Amniotic stem cell (primary cell): ENCODE measurements at places on chromosomes 3 and 15.

GRCh38 chr15:66886686-66887273, 178.6 kb upstream of the SMAD3 start:
- no peak for DNase-seq

DNA sequence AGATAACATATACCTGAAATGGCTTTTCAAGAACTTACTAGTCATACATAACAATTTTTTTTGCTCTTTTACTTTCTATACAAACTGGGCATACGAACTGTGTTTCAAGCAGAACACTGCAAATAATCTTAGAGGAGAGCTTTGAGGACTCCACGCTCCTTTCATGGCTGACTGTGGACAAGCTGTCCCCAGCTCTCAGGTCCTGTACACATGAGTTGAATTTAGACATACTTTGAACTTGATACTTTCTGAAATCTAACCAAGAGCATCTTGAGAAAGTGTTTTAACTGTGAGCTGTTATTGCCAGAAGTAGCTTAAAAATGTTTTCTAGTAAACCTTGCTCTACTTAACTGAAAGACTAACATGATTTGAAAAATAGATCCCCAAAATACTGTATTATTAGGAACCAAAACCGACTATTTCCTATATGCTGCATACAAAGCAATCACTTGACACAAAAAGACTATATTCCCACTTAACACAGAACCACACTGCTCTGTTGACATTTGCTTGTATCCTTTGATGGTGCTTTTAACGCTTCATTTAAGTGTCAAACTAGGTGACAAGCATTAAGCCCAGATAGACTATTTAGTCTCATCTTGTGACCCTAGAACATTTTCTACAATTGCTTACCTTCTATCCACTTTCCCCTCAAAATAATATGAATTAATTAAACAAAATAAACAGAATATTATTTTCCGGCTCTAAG, 755.8 kb downstream of the ROBO1 start:
- DNase-seq: no peak

DNA sequence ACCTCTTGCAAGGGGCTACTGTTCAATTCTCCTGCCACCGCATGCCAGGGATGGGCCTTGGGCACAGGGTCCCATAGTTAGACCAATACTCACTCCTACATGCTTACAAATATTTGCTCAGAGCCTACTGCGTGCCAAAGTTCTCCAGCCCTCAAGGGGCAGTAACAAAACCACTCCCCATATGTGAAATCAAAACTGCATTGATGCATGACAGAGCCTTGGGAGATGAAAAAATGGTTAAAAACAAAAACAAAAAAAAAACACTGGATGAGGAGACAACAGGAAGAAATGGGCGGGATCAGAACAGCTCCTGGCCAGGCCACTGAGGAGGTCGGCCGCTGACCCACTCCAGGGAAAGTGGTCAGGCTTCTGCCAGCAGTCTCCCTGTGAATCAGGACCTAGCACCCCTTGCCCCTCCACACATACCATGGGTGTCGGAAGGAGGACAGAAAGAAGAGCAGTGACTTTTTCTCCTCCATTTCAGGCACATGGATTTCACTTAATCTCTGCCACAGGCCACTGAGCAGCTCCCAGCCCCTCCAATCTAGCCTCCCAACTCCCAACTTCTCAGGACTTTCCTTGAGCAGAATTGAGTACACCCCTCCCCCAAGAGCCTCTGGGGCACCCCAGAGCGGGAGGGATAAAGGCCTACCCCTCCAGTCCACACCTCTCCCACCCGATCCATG, 2.8 kb downstream of the PLXNB1 start:
- DNase-seq: no peak

DNA sequence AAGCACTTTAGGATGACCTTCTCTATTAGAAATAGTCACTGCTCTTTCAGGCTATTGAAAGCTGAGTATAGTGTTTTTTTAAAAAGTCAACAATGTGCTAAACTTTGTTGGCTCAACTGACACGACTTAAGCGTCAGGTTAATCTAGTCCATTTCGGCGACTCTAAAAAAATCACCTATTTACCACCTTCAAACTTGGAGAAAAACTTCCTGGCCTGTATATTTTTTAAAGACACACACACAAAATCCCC, 517.8 kb downstream of the FOXP1 start:
- DNase-seq: no peak

GRCh38 chr3:50264383-50264963, 4.5 kb upstream of the SEMA3B start:
- DNase-seq: peak; percentile 65

DNA sequence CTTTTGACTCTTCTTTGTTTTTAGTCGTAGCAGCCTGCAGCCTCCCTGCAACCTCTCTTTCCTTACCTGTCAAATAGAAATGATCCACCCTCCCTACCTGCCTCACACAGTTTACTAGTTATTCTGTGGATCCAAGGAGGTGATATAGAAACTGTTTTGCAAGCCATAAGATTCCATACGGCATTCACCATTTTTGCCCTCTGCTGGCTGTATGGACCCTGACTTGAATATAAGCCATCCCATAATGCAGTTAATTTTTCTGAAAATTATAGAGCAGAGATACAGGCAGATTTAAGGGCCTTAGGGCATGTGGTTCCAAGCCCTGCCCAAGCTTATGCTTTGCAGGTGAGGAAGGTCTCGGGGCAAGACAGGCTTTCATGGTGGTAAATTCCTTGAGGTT, 63.8 kb downstream of the CPN2 start:
- no peak for DNase-seq

- DNase-seq: no peak
Observed at GRCh38 chr15:65663521-65663920, 41.8 kb downstream of the SLC24A1 start.

- no peak for DNase-seq
Observed at GRCh38 chr3:86537171-86537570, 453.8 kb downstream of the VGLL3 start.

DNA sequence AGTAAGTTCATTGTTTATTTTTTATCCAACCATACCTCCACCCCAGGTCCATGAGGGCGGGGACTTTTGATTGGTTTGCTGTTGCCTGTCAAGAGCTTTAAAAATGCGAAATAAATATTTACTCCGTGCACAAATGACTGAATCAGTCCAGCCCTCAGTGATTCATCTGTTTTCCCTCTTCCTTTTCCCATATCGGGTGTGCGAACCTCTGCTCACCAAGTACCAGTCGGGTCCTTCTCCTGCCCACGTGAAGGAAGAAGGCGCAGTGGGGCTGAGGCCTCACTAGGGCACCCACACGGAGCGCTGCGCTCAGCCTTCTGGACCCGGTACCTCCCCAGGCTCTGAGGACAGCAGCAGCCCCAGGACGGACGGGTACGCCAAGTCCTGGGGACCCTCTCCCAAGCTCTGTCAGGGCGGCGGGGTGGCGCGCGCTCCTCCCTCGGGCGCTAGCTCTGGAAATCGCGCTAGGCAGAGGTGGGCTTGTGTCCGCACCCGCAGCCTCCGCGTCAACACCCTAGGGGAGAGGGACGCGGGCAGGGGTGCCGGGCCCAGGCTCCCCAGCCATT, 70.5 kb upstream of the EPHB3 start:
- no peak for DNase-seq

GRCh38 chr3:165883863-165884478, 46.7 kb upstream of the BCHE start:
- DNase-seq: no peak

- DNase-seq: no peak
Observed at GRCh38 chr3:196208942-196209695, 2.1 kb downstream of the ZDHHC19 start.

DNA sequence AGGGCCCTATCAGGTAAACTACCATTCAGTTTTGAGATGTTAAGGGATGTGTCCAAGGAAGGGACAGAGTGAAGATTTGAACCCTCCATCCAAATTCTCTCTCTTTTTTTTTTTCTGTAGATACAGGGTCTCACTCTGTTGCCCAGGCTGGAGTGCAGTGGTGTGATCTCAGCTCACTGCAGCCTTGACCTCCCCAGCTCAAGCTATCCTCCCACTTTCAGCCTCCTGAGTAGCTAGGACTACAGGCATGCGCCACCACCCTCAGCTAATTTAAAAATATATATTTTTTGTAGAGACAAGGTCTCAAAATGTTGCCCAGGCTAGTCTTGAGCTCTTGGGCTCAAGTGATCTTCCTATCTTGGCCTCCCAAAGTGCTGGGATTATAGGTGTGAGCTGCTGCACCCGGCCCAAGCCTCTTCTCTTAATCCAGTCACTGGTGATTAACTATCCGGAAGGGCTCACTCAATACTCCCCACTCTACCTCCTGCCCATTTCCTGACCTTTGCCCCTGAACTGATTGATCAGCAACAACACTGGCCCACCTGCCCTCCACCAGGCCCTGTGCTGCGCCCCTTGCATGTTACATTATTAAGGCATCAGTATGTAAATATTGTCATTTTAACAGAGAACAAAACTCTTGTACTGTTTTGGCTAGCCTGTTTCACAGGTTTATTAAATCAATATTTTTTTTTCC, 164.7 kb downstream of the CTNNB1 start:
- no peak for DNase-seq

DNA sequence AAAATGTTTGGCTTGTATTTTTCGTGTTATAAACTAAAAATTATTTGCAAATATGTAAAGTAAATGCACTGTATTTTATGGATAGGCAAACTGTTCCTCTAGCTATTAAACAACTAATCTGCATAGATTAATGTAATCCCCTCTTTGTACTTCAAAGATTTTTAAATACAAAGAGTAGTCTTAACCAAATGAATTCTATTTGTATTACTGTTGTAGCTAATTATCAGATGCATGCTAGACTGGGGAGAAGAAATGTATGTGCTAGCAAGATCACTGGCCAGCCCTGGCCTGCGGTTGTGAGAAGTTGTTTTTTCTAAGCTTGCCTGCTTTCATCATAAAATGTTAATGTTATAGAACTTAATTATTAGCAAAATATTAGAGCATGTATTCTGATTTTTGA, 92.6 kb downstream of the STT3B start:
- no peak for DNase-seq

- no peak for DNase-seq
Observed at GRCh38 chr15:72315706-72316370, 4.1 kb downstream of the CELF6 start.

DNA sequence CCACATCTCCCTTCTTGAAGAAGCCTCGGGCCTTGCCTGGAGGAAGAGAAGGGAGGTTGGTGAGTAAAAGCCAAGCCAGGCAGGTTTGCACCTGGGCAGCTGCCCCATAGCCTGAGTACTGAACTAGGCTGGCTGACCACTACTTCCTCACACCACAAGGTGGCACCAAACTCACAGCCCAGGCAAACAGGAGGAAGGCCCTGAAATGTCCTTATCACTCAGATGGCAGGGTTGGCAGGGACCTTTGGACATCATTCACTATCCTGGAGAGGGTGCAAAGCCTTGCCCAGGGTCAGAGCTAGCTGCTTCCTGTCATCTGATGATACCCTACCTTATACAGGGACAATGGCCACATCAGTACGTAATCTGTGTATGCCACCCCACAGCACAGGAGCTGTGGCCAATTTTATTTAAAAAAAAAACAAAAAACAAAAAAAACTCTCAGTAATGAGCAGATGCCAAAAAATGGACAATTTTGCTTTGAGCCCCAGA, 2.2 kb upstream of the GRAMD2A start:
- peak; percentile 30 for DNase-seq

GRCh38 chr3:33424606-33425452, 15.4 kb downstream of the UBP1 start:
- DNase-seq: no peak

DNA sequence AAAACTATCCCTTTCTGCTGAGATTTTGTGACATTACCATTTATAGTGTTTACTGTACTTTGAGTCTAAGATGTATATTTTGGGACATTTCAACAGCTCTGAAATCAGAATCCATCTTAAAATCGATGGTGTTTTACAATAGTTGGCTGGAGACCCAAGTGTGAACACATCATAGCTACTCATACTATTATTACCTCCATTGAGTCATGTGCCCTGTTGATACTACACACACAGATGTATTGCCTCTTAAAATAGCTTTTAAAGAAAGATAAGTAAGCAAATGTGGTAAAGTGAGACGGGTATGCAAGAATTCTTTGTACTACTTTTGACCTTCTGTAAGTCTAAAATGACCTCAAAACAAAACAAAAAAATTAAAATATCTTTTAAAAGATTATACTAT, 6.7 kb downstream of the LMOD3 start:
- no peak for DNase-seq

DNA sequence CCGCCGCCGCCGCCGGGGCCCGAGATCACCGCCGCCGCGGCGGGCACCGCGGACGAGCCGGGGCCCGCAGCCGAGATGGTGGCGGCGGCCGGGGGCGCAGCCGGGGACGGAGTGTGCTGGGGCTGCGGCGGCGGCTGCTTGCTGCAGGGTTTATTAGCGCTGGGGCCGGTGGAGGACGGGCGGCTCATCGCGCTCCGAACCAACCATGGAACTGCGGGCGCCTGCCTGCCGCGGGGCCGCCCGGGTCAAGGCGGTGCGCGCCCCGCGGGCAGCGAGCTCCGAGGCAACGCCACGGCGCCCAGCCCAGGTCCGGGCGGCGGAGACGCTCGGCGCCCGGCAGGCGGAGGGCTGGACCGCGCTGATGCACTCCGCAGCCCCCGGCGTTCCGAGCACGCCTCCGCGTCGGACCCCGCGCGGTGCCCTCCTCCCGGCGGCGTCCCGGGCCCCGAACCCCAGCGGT, 277 bp downstream of the SIAH2 start:
- DNase-seq: no peak

- no peak for DNase-seq
Observed at GRCh38 chr3:63952248-63952594, 40.0 kb upstream of the SCAANT1 start.

- DNase-seq: no peak
Observed at GRCh38 chr3:177946936-177947335, 589.3 kb upstream of the KCNMB2 start.

- no peak for DNase-seq
Observed at GRCh38 chr3:147411815-147412241, 2.7 kb downstream of the ZIC1 start.

- no peak for DNase-seq
Observed at GRCh38 chr3:15440891-15441290, 13.5 kb downstream of the EAF1 start.

GRCh38 chr3:58707390-58707930, 40.9 kb upstream of the FAM3D start:
- no peak for DNase-seq
